ENCODE measurements at places on chromosomes 1 and 21. TPM values are rescaled to one million over a fixed set of nuclear protein-coding genes. Genes with fewer than 3 reads are reported as not detected.

DNA sequence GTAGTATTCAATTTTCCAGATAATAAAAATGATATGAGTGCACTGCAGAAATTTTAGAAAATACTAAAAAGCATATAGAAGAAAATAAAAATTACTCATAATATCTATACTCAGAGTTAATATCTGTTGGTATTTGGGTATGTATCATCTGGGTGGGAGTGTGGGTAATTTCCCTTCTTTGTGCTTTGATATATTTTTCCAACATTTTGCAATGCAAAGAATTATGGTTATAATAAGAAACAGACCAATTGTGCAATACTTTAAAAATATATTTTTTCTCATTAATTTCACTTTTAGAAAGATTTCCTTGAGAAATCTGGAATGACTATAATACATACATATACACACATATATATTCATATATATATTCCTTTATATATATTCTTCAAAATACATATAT lies 665.7 kb downstream of the ADGRL2 start:
- DNase-seq, result no peak

DNA sequence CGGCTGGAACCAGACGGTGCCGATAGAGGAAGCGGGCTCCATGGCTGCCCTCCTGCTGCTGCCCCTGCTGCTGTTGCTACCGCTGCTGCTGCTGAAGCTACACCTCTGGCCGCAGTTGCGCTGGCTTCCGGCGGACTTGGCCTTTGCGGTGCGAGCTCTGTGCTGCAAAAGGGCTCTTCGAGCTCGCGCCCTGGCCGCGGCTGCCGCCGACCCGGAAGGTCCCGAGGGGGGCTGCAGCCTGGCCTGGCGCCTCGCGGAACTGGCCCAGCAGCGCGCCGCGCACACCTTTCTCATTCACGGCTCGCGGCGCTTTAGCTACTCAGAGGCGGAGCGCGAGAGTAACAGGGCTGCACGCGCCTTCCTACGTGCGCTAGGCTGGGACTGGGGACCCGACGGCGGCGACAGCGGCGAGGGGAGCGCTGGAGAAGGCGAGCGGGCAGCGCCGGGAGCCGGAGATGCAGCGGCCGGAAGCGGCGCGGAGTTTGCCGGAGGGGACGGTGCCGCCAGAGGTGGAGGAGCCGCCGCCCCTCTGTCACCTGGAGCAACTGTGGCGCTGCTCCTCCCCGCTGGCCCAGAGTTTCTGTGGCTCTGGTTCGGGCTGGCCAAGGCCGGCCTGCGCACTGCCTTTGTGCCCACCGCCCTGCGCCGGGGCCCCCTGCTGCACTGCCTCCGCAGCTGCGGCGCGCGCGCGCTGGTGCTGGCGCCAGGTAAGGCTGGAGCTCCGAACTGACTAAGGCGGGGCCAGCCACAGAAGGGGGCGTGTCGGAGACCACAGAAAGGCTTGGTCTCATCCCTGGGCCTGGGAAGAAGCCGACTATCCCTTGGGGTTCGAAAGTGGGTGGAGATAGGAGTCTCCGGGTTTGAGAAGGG lies 486 bp downstream of the SLC27A3 start:
- DNase-seq, result peak; percentile 75

IRF6 gene
- 20.7 TPM for total RNA-seq

DNA sequence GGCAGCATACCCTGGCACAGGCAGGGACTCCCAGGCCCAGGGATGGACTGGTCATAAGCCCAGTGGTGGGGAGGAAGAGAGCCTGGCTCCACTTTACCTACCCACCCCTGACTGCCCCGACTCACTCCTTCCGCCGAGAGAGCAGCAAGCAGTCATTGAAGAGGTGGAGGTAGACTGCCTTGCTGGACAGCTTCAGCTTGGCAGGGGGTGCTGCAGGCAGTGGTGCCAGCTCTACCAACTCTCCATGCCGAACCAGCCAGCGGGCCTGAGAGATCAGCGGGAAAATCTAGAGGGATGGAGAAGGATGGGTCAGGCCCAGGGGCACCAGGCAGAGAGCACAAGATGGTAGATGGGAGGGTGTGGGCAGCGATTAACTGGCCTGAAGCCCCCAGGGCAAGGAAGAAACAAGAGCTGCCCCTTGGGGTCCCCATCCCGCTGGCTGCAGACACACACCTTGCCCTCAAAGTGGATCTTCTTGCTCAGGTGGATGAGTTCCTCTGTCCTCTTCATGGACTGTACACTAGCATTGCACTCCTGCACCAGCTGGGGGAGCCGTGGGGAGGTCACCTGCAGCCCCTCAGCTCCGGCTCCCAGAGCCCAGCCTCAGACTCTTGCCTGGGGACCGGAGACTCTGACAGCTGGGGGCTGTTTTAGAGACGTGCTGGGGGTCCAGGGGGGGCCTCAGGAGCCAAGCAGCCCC lies 7.7 kb downstream of the ARHGEF19 start:
- no peak for DNase-seq

- no peak for DNase-seq
Observed at GRCh38 chr1:63068626-63069025, 253.7 kb upstream of the FOXD3 start.

CD5L gene
- total RNA-seq, result 0.38 TPM

DNA sequence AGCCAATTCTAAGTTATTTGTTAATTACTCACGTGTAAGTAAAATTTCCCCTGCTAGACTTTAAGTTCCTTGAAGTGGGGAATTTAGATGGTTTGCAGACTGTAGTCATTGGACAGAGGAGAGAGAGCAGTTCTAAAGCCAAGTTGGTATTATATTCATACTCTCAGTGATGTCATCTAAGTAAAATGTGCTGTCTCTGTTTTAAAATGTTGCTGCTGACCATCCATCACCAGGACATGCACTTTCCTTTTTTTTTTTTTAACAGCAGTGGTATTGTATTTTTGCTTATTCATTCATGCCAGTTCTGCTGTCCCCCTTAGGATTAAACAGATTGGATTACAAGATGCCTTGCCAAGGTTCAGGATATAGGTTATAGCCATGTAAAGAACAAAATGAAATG lies 2.3 kb downstream of the TTLL7 start:
- no peak for DNase-seq

- no peak for DNase-seq
Observed at GRCh38 chr1:54506594-54506993, 41.4 kb upstream of the ACOT11 start.

DNA sequence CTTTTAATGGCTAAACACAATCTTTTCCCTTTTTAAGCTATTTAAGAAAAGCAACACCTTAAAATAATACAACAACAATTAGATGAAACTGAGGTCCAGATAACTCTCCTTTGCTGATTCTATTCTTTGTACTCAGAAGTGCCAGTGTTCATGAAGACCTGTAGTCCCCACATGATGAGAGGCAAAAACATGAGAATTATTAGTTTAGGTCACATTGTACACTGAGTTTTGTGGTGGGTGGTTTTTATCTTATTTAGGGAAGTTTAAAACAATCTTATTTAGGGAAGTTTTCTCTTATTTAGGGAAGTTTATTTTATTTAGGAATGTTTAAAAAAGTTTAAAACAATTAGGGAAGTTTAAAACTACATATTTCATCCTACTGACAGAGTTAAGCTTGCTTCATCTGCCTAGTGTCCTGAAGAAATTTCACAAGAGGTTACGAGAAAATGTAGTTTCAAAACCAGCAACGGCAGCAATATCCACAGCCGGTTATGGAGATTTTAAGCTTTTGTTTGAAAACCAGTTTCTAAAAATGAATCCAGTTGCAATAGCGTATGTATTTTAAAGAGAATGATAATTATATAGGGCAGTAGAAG lies 7.8 kb upstream of the OR14I1 start:
- no peak for DNase-seq

DNA sequence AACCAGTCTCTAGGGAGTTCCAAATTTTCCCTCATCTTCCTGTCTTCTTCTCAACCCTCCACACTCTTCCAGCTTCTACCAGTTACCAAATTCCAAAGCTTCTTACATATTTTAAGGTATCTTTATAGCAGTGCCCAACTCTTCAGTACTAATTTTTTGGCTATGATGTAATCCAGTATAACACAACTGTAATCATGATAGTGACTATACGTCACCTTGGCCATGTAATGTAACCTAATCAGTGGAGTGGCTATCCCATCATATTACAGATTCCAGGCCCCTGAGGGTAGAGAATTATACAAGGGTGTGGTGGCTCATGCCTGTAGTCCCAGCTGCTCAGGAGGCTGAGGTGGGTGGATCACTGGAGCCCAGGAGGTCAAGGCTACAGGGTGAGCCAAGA lies 143.2 kb downstream of the CLEC20A start:
- no peak for DNase-seq

GRCh38 chr1:156291226-156292061 lies 4.0 kb downstream of the GLMP start:
- DNase-seq, result peak; percentile 94

DNA sequence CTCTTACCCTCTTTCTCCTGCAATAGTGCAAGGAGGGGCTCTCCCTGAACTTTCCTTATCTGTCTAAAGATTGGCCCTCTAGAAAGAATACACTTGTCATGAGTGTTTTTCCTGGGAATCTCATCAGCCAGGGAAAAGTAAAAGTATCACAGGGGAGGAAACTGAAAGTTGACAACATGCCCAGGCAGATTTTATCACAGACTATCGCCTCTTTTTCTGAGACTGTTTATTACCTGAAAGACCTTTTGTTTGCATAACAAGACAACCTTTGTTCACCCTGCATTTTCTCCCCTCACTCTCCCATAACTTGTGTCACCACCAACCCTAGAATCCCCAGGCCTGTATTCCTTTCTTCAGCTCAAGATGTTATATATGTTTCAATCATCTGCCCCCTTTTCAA lies 794.7 kb upstream of the ADAMTS5 start:
- no peak for DNase-seq

ELF3 gene
- total RNA-seq, result 0.59 TPM

GRCh38 chr1:201359873-201360210 lies 17.6 kb downstream of the TNNT2 start:
- no peak for DNase-seq

DNA sequence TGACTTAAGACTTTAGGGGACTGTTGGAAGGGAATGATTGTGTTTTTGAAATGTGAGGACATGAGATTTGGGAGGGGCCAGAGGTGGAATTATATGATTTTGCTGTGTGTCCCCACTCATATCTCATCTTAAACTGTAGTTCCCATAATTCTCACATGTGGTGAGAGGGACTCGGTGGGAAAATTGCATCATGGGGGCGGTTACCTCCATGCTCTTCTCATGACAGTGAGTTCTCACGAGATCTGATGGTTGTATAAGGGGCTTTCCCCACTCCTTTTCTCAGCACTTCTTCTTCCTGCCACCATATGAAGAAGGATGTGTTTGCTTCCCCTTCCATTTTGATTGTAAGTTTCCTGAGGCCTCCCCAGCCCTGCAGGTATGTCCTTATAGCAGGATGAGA lies 35.0 kb upstream of the SCAF4 start:
- DNase-seq, result no peak

GRCh38 chr1:116671912-116672311 lies 4.4 kb upstream of the IGSF3 start:
- no peak for DNase-seq

DNA sequence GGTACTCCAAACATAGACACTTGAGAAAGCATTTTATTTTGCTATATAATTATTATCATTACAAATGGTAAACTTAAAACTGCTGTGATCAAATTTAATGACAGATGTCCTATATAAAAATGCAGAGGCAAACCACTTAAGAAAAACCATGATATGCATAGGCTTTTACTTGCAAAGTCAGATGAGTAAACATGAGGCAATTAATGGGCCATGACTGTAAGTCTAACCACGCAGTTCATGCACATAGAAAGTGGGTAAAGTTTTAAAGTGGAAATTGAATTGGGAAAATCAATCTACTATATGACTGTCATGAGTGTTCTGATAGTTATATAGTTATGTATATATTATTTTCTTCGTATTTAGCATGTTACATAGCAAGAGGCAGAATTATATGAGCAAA lies 219.2 kb downstream of the PTPRC start:
- no peak for DNase-seq

GRCh38 chr21:17449701-17450100 lies 63.1 kb upstream of the CXADR start:
- no peak for DNase-seq

- DNase-seq, result no peak
Observed at GRCh38 chr1:26923711-26924110, 2.2 kb downstream of the NUDC start.

PRPF38B gene
- total RNA-seq, result 18.9 TPM
